C1 segment of cervical spinal cord (tissue), 14 donors: ENCODE measurements at places on chromosomes 13 and 19.

- DNase-seq = no peak
Observed at GRCh38 chr19:2802826-2803225, 16.8 kb upstream of the ZNF554 start.

GRCh38 chr19:45475537-45476291 is 7.9 kb downstream of the FOSB start:
- no peak for DNase-seq

- no peak for DNase-seq
Observed at GRCh38 chr19:11675569-11675968, 63.2 kb downstream of the ZNF823 start.

DNA sequence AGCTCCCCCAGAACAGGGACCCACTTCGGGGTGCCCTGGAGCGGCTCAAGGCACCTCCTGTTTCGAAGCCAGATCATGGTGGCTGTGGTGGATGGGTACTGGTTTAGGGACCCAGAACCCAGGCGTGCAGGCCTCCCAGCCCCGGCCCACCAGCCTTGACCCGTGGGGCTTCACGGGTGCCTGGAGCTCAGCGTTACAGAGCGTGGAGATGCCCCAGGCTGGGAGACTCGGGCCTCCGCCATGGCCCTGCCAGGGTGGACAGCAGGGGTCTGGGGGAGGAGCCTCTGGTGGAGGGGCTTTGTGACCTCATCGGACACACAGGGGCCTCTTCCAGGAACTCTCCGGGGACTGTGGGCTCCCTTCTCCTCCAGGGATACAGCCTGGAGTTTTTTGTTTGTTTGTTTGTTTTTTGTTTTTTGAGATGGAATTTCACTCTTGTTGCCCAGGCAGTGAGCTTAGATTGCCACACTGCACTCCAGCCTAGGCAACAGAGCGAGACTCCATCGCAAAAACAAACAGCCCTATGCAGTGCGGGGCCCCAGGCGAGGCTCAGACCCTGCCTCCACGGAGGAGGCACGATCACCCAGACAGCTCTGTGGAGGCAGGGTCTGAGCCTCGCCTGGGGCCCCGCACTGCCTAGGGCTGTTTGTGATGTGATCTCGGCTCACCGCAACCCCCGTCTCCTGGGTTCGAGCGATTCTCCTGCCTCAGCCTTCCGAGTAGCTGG is at the start of gene GARIN5B:
GARIN5B (minus strand) TSS at position 271 of the 727 bp plus-strand sequence; CDS start at position 77, 194 bp downstream.
- no peak for DNase-seq

GRCh38 chr13:103161476-103161875 is 95.3 kb upstream of the SLC10A2 start:
- no peak for DNase-seq

- no peak for DNase-seq
Observed at GRCh38 chr13:99104396-99104795, 96.3 kb upstream of the UBAC2 start.

DNA sequence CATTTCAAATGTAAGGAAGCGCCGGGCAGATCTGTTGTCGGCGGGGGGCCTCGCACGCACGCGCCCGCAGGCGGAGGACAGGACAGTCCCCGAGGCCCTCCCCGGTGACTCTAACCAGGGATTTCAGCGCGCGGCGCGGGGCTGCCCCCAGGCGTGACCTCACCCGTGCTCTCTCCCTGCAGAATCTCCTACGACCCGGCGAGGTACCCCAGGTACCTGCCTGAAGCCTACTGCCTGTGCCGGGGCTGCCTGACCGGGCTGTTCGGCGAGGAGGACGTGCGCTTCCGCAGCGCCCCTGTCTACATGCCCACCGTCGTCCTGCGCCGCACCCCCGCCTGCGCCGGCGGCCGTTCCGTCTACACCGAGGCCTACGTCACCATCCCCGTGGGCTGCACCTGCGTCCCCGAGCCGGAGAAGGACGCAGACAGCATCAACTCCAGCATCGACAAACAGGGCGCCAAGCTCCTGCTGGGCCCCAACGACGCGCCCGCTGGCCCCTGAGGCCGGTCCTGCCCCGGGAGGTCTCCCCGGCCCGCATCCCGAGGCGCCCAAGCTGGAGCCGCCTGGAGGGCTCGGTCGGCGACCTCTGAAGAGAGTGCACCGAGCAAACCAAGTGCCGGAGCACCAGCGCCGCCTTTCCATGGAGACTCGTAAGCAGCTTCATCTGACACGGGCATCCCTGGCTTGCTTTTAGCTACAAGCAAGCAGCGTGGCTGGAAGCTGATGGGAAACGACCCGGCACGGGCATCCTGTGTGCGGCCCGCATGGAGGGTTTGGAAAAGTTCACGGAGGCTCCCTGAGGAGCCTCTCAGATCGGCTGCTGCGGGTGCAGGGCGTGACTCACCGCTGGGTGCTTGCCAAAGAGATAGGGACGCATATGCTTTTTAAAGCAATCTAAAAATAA is 18.2 kb downstream of the IL17D start:
- no peak for DNase-seq

DNA sequence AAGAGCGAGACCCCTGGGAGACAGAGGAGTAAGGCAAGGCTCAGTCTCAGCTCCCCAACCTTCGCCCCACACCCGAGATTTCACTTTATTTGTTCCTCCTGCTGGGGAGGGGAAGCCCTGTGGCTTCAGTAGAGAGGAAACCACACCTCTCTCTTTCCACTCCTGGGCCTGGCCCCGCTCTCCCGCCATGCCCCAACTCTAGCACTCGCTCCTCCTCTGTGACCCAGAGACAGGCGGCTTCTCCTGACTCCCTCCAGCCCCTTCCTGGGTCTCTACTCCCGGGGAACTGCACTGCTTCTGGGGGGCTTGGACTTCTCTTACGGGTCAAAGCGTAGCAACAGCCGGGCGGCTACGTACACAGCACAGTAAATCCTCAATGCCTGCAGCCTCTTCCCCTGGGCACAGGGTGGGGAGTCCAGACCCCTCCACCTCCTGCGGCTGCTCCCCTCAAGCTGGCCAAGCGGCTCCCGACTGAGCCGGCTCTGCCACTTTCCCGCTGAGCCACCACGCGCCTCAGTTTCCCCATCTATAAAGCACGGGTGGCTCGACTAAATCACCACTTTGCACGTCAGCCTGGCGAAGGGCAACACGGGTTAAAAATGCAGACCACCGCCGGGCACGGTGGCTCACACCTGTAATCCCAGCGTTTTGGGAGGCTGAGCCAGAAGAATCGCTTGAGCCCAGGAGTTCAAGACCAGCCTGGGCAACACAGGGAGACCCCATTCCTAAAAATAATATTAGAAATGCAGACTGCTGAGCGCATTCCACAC is 1.4 kb downstream of the RNF126 start:
- no peak for DNase-seq

GRCh38 chr13:107266657-107267056 is 698.7 kb upstream of the ARGLU1 start:
- DNase-seq = no peak

DNA sequence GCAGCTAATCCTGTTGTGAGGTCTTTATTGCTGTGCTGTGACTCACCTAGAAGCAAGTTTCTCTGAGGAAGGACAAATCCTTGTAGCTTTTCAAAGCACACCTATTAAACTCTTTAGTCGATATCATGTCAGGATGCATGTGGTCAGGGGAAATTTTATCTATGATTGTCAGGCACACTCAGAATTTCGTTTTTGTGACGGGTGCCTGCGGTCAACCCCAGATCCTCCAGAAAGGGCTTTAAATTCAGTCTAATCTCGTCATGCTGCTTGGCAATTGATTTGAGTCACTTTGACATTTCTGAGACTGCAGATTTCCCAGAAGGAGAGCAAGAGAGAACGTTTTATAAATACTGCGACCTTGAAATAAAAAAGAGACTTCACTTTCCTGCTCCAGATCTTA is 316.9 kb downstream of the FGF9 start:
- no peak for DNase-seq

- peak; percentile 32 for DNase-seq
Observed at GRCh38 chr13:50484472-50485113, 358.9 kb downstream of the DLEU7 start.

- no peak for DNase-seq
Observed at GRCh38 chr13:64505336-64505910, 2724.7 kb downstream of the PCDH9 start.

DNA sequence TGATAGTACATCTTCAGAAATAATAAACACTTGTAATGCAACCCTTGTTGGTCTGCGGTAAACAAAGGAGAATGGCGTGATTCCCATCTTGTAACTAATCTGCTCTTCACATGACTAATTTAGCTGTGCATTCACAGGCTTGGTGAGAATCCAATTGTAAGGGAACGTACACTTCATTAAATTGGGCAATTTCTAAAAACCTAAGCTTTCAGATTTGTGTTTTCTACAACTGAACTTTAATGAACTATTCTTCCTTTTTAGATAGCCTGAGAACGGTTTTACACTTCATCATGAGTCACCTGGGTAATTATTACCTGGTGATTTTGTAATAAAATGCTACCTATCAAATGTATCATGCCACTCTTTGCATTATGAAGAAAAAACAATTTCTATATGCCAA is 306.9 kb downstream of the KLF5 start:
- DNase-seq = no peak
